ENCODE measurements at places on chromosomes 5 and 9.

DNA sequence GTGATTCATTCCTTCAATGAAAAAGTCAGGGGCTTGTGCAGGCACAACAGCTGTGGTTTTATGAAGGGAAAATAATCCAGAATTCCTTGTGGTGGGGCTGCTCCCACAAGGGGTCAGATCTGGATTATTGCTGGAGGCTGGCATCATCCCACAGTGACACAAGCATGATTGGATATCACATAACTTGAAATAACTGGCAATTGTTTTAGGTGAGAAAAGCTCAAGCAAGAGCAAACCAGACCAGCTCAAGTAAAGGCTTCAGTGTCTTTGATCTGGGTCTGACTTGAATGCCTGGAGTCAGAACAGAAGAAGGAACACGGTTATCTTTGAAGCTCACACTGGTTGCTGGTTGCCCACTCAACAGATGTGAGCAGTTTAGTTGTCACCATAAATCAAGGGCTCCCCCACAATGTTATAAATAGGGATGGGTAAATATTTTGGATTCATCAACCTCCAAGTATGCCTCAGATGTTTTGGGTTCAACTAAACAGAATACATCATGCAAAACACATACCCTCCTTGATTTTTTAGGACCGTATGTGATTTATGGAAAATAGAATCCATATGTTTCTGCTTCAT is 3.1 kb upstream of the ZNF474 start:
- no peak for DNase-seq

GRCh38 chr5:106822851-106823250 is 847.9 kb downstream of the EFNA5 start:
- no peak for DNase-seq

DNA sequence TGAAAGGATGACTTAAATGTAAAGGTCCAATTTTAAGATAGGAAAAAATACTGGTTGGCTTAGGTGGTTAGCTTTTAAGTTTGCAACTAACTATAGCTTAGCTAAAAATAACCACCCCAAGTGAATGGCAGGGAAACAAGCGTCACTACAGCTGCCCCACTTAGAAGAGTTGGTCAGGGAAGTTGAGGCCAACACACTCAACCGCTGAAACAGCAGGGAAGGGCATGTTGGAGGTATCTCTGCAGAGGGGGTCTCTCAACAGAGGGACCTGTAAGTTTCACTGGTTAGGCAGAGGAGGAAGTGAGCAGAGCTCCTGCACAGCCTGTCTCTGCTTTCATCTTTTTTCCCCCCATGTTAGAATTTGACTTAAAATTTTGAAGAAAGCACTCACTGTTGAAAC is 75.3 kb downstream of the LHFPL2 start:
- DNase-seq: no peak

- DNase-seq: no peak
These were observed 356.9 kb upstream of the NUDT12 start for GRCh38 chr5:103919506-103919905.

DNA sequence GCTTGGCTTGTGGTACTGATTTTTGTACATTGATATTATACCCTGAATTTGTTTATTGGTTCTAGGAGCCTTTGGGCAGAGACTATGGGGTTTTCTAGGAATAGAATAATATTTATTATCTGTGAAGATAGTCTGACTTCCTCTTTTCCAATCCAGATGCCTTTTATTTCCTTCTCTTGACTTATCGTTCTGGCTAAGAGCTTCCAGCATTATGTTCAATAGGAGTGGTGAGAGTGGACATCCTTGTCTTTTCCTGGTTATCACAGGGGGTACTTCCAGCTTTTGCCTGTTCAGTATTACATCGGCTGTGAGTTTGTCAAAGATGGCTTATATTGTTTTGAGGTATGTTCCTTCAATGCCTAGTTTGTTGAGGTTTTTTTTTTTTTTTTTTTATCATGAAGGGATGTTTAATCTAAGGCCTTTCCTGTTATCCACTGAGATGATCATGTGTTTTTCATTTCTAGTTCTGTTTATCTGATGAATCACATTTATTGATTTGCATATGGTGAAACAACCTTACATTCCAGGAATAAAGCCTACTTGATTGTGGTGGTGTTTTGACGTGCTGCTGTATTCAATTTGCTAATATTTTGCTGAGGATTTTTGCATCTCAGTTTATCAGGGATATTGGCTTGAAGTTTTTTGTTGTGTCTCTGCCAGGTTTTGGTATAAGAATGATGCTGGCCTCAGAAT is 77.5 kb downstream of the CERT1 start:
- no peak for DNase-seq

GRCh38 chr9:124594673-124595072 is 87.5 kb upstream of the NR5A1 start:
- DNase-seq: no peak

DNA sequence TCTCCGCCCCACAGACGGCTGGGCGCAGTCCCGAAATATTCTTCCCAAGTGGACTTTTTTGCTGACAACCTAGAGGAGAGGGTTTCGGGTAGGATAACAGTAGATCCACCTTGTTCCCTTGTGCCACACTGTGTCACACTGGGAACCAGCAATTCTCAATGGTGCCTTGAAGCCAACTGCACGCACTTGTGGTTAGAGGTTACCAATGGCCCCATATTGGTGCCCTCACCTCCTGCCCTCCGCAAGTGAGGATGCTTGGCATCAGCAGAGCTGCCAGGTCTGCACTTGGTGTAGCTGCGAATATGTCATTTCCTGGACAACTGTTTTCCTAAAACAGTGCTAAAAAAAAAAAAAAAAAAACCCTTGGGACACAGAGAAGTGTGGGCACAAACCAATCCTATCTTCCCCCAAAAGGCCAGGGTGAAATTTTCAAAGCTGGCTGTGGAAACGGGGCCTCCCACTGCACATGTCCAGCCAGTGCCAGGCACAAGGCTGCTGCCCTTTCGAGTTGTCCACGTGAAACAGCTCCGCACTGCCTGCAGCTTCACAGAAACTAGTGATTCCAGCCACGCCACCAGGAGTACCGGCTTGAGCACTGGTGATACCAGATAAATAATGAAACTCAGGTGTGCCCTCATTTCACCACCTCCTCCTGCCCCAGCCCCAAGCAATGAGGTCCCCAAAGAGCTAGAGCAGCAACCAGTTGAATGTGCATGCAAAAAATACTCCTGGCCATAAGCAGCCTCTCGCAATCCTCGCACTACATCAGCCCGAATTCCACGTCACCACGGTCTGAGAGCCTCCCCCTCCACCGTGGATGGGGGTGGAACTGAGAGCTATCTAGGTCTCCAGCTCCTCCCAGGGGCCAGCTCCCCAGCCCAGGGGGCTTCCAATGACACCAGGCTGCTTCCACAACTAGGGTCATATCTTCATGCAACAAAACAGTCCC is 51.2 kb downstream of the USP20 start:
- peak; percentile 55 for DNase-seq

- peak; percentile 57 for DNase-seq
These were observed 2.8 kb downstream of the PDLIM7 start for GRCh38 chr5:177494346-177495195.

- no peak for DNase-seq
These were observed 341.8 kb downstream of the NFIB start for GRCh38 chr9:13971966-13972655.

GRCh38 chr9:73183917-73184861 is 32.5 kb downstream of the ANXA1 start:
- peak; percentile 4 for DNase-seq

DNA sequence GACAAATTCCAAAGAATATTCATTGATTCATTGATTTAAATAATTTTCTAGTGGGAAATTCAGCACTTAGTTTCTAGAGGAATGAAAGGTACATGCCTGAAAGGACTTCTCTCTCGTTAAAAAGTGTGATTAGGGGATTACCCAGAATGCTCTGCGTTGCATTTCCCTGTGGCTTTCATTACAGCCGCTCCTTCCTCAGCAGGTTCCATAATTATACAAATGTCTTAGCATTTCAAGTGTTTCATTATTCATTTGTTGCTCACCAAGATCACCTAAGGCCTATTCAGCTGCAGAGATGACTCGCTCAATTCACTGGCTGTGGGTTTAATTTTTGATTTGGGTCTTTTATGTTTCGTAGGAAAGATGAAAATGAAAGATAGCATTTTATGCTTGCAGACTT is 52.8 kb downstream of the SPATA31C2 start:
- DNase-seq: no peak

DNA sequence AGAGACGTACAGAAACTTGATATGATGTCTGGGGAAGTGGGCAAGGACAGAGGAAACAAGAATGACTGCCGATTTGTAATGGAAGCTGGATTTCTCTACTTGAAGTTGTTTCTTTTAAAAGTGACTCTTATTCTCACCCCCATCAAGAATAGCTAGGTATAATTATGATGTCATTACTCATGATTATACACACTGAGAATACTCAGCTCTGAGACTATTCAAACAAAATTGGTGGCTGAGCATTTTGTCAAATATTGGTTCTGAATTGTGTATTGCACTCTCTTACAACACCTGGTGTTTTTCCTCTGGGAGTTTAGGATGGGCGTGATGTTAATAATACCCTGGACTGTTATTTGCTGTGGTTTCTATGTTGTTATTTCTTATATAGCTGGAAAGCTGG is 46.3 kb downstream of the MAST4 start:
- no peak for DNase-seq

- no peak for DNase-seq
These were observed 49.5 kb upstream of the DENND4C start for GRCh38 chr9:19180991-19181390.

- no peak for DNase-seq
These were observed 42.3 kb upstream of the VDAC1 start for GRCh38 chr5:134046801-134047686.

- no peak for DNase-seq
These were observed 51.0 kb upstream of the IL17B start for GRCh38 chr5:149429839-149430721.

DNA sequence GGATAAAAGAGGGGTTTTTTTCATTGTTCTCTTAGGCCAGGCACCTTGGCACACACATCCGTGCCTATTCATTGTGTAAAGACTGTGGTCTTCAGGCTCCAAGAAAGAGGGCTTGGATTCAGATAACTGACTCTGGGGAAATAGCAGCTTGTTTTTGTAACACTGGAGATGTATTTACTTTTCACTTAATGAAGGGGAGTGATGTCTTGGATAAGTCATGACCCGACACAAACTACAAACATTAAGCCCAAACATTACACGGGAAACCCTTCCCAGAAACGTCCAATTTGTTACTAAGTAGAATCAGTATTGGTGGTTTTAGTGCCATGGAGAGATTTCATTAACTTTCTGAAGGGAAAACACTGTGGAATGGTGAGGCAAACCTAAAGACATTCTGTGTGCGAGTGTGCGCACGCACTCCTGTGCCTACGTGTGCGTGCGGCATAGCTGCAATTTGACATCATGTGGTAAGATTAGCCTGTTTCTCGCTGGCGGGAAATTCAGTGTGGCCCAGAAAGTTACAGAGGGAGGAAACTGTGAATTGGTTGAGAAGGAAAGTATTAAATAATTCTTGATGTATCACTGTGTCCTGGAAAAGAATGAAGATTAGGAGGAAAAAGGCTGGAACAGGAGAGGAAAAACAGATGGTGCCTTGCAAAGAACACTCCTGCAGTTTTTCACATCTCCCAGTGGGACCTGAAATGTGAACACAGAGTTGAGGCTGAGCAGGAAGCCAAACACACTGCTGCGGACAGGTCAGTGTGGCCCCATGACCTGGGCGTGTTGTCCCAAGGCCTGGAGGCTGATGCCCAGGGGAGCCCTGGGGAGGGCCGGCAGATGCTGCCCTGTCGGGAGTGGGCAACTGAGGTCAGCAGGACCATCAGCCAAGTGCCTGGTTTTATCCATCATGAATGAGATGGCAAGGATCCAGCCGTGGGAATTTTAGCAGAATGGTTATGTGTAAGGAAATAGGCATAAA is 108.5 kb downstream of the GAS1 start:
- DNase-seq: no peak

- no peak for DNase-seq
These were observed 63.8 kb downstream of the FNBP1 start for GRCh38 chr9:129979071-129979745.

GRCh38 chr9:113376634-113377567 is at the start of gene HDHD3:
Gene HDHD3, minus strand, starts transcription at chr9:113376986. Its CDS starts 2,632 bp downstream, at chr9:113374354.
- peak; percentile 69 for DNase-seq

GRCh38 chr9:115264313-115264712 is 146.4 kb upstream of the TNC start:
- DNase-seq: no peak

DNA sequence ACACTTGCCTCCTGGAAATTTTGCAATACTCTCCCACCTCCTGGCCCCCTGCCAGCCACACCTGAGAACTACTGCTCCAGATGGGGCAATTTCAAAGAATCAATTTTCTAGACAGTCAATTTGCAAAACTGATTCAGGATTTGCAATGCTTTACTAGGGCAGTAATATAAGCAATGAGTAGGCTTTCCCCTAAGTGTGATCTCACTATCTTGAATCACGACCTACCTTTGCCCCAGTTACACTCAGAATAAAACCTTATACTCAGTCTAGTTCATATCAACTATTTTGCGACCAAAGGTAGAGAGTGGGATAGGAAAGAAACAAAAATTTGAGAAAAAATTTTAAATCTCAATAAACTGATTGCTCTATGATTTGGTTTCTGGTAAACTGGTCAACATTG is 54.4 kb downstream of the DROSHA start:
- DNase-seq: no peak

- no peak for DNase-seq
These were observed 31.5 kb downstream of the HRH2 start for GRCh38 chr5:175689147-175689991.

- DNase-seq: no peak
These were observed 475.1 kb downstream of the SPOCK1 start for GRCh38 chr5:137024044-137024443.

- DNase-seq: no peak
These were observed 196.2 kb downstream of the TARS1 start for GRCh38 chr5:33637011-33637410.

GRCh38 chr5:97998941-97999340 is 774.5 kb upstream of the RGMB start:
- no peak for DNase-seq

DNA sequence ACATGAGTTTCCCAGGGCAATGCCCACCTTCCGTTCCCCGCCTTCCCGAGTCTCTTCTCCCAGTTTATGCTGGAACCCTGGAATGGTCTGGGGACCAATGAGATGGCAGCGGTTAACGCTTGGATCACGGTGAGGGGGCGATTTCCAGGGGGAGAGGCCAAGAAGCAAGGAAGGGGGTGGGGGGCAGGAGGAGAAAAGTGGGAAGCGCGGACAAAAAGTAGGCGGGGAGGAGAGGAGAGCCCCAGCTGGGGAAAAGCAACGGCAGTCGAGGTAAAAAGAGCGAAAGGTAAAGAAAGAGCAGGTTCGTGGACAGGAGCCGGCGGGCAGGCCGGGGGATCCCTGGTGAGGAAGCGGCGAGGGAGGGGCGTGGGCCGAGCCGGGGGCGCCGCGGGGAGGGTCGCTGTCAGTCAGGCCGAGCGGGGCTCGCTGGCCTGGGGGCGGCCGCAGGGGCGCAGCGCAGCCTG is 508 bp upstream of the SNCAIP start:
- peak; percentile 31 for DNase-seq

DNA sequence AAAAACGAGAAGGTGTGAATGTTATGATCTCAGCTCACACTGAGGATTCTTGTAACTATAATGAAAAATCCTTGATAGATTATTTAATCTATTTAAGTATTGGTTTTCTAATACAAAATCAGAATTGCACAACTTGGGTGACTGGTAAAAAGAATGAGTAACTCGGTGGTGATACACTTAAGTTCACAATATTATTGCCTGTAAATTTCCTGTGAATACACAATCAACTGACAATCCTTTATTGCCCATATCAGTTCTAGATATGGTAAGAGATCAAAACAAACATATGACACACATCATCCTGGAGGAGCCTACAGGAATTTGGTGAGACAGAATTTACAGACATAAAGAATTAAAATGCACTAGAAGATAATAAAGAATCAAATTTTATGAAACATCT is 14.1 kb upstream of the LURAP1L start:
- DNase-seq: no peak

GRCh38 chr5:79857714-79858409 is 133.2 kb downstream of the MTX3 start:
- peak; percentile 26 for DNase-seq

Data from C1 segment of cervical spinal cord (tissue), 14 donors.